Stimulated activated CD4-positive, alpha-beta T cell treated with anti-CD3 and anti-CD28 coated beads, TNF-alpha, amount 100 ng/mL, for 1 hour (primary cell): ENCODE measurements at places on chromosomes 3 and 15.

DNA sequence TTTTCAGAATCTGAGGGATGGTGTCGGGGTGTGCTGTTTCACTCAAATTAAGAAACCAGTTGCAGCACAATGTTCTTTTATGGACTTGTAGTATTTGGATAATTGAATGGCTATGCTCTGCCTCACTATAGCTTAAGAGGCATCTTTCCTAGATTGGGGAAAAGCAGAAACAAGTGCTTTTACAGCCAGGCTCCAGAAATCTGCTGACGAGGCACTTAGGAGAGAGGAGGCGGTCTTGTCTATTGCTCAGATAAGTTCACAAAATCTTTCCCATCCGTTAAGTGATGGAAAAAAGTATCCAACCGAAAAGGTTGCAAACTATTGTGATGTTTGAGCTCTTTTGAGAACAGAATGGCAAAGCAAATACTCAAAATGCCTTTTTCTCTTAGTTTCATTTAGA is 336.1 kb upstream of the RARB start:
- DNase-seq, result no peak

DNA sequence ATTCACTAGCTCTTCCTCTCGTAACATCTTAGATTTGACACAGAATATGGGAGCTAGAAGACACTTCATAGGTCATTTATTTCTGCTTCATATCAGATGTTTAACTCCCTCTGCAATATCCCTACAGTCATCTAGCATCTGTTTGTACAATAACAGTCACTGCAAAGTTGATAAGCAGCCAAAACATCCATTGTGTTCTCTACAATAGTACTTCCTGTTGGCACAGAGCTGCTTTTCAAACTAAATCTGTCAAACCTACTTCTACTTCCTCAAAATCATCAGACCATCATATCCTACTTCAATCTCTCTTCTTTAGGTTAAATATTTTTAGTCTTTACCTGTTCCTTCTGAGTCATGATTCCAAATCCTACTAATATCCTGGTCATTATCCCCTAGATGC is 233.2 kb downstream of the FGF12 start:
- no peak for DNase-seq

- DNase-seq, result no peak
These were observed 113.1 kb downstream of the POLR2M start for GRCh38 chr15:57819646-57820045.

DNA sequence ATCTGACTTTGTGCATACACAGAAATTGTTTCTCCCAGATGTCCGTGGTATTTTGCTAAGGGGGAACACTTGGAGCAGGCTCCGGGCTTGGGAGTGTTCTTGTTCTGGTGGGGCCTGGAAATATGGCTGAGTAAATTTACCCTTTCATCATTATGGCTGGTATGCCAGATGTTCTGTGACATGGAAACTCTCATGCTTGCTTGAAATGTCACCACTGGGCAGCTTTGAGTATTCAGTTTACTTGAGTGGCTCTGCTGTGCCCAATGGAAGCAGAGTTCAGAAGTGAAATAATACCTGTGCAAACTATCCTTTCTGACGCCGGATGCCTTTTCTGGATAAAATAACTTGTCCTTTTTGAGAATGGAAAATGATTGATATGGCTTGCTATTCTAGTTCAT is 283.6 kb upstream of the TPM1 start:
- no peak for DNase-seq

DNA sequence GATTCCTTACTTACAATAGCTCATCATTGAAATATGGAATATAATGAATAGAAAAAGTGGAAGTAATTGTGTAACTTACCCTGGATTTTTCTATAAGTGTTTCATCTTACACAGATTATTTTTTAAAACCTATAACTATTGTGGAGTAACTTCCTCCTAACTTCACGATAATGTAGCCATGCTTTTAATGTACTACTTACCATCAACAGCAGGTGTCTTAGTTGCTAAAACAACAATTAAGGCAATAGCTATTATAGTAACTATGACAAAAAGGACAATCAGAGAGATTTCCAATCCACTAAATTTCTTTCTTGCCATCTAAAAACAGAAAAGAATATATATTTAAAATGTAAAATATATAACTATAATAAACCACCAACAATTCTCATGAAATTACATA is 2.6 kb downstream of the SI start:
- DNase-seq, result no peak

GRCh38 chr15:101579631-101580163 is 72.5 kb downstream of the TM2D3 start:
- no peak for DNase-seq

DNA sequence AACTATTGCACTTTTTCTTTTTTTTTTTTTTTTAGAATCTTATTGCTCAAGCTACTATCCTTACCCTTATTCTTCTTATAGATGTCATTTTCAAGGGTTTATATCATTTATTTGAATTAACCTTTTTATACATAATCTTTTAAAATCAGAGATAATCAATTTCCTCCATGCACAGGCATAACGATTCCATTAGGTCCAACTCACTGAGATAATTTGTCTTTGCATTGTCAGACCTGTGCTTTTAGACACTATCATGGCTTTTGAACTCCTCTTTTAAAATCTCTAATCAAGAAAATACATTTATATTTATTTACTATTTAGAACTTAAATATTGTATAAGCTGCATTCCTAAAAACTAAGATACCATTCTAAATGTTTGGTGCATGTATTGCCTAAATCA is 1454.9 kb downstream of the ZPLD1 start:
- no peak for DNase-seq

DNA sequence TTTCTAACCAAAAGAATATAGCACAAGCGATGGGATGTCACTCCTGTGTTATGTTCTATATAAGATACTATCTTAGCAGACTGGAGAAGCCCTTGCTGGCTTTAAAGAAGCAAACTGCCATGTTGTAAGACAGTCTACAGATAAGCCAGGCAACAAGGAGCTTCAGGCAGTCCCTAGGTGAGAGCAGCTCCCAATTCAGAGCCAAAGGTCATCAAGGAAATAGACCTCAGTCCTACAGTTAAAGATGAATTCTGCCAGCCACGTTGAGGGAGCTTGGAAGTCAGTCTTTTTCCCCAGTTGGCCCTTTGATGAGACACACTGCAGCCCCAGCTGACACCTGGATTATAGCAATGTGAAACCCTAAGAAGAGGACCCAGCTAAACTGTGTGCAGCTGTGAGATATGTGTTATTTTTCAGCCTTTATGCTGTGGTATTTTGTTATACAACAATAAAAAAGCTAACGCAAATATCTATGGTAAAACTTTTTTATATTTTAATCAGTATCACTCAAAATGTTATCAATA is 102.5 kb upstream of the AKAP13 start:
- DNase-seq, result no peak

DNA sequence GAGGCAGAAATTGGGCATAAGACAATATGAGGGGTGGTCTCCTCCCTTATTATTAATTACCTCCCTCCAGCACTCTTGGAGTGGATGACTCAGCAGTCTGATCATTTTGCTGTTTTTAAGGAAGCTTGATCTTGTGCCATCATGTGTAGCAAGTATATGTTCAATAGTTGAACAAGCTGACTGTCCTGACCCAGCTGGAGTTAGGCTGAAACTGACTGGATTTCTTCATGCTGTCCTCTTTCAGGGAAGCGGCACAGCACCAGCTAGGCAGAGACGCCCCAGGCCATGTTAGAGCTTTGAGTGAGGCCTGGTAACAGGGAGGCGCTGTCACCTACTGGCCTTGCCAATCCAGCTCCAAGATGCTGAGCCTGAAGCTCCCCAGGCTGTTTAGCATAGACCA is 54.4 kb upstream of the KIF23 start:
- DNase-seq, result no peak

- DNase-seq, result no peak
These were observed 95.3 kb downstream of the IGF2BP2 start for GRCh38 chr3:185729337-185730055.

DNA sequence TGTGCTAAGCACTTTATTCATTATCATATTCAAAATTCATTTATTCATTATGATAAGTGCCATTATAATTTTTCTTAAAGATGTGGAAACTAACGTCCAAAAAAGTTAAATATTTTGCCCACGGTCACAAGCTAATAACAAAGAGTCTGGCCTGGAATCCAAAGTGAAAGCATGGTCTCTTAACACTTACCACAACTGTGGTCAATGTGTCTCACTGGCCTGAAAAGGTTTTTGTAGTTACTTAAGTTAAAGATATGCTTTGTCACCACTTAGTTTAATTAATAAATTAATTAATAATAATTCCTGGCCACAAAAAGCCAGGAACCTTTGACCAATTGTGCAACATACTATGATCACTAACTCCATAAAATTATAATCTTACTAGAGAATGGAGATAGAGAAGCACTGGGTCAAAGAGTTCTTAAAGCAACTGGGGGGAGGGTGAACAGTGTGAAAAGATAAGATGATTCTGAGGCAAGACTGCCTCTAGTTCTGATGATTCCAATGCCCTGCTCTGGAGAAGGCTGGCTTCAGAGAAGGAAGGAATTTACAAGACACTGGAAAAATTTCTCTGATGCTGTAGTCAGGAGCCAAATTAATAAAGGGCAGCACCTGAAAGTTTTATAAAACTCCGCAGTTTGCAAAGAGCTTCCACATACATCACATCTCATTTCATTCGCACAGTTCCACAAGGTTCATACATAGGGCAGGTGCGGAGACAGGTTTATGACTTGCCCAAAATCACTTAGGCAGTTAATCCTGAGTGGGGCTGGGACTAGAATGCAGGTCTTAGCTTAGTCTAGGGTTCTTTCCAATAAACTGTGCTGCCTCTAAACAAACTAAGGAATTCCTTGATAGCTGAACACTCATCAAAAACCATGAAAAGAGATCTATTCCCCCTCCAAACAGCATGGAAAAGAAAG is 32.5 kb downstream of the NPTN start:
- DNase-seq, result no peak

- no peak for DNase-seq
These were observed 80.5 kb upstream of the MEX3B start for GRCh38 chr15:82126346-82126745.

DNA sequence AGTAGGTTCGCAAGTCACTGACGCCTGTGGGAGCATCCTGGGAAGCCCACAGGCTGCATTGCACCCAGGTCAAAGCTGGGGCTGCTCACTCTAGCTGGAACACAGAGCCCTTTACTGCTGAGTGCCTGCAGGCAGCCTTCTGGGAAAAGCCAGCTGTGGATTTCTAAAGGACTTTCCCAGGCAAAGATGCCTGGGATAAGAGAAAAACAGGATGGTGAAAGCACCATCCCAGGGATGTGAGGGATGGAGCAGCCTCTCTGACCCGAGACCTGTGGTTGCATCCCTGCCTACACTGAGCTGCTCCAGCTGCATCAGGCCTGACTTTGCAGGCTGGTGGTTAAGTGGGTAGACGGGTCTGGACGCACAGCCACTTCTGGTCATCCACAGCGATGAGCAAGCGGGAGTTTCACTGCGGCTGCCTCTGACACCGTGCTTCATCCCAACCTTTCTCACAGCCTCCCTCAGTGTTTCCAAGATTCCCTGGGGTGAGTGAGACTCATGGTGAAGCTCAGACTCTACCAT is 52.5 kb upstream of the AMOTL2 start:
- no peak for DNase-seq

DNA sequence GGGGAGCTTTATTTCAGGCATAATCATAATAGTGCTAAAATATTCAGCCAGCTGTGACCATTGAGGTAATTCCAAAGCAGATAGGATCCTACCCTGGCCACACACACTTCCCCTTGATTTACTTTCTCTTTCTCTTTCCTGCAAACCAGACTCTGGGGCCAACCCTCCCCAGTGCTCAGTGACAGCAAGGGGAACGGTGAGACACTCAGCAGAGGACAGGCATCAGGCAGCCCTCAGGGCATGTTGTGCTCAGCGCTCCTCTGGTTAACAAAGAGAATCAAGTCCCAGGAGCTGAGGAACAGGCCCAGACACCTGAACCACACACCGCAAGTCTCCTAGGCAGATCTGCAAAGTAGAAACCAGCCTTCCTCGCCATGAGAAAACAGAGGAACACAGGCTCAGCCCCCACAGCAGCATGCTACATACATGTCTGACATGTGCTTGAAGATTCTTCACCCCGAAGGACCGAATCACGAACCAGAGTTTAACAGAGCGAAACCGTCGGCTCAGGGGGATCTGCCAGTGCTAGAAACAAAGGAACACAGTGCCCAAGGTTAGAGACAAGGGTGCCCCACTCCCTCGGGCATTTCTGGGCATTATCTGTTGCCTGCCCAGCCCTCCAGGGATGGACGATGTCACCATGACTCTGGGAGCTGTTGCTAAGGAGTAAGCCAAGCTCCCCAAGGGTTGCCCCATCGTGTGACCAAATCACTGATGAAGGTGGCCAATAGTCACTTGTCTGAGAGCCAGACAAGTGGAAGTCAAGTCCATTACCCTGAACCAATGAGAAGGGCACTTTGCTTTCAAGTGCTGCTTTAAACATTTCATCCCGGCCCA is 17.5 kb downstream of the HDC start:
- peak; percentile 11 for DNase-seq
